Islet precursor cell (in vitro differentiated cells): ENCODE measurements at places on chromosomes 7 and 10.

GRCh38 chr10:60042914-60043313 is 136.6 kb upstream of the CCDC6 start:
- no peak for DNase-seq

DNA sequence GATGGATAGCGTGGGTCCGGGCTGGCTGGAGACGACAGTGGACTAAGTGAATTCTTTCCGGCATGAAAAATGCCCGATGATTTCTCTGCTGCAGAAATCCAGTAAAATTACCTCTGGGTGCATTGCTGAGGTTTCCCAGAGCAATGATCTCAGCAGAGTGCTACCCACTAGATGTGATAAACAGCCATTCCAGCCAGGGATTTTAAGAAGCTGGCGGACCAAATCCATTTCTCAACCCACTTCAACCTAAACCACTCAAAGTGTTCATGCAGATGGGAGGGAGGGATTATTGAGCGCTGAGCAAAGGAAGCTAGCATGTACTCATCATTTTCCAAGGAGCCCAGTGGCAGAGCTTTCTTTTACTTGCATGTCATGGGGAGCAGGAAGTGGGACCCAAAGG is 116.7 kb downstream of the PRKCQ start:
- no peak for DNase-seq

DNA sequence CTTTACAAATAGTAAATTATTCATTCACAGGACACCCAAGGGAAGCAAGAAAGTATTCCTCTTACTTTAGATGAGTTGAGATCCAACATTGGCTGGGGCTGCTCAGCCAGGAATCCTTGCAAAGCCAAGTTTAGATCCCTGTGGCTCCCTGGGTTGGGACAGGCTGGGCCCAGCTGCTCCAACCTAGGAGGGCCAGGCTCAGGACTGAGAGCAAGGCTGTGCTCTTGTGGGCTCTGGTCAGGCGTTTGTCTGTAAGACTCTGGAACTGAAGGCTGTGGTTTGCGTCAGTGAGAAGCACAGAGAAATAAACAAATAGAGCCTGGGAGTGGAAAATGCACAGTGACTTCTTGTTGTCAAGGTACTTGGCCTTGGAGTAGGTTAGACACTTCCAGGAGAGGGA is 53.2 kb upstream of the TMEM273 start:
- DNase-seq: no peak

DNA sequence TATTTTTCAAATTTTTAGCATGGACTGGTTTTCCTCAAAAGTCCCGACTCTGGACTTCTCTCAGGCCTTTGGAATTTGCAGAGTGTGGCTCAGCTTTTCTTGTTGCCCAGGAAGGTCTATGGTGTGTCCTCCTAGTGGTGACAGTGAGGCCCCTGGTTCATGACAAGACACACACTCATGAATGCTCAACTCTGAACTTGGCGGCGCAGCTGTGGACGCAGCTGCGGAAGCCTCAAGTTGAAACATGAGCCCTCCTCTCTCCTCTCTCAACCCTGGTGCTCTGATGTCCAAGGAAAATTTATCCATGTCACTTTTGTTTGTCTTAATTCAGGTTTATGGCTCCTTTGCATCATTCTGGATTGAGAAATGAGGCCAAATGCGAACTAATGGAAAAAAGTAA is 183.9 kb downstream of the HECW1 start:
- DNase-seq: no peak

- DNase-seq: peak; percentile 60
Measured at GRCh38 chr10:35633006-35633980, 8.8 kb downstream of the FZD8 start.

- DNase-seq: peak; percentile 27
Measured at GRCh38 chr7:55484834-55485233, 87.5 kb downstream of the VOPP1 start.

GRCh38 chr7:37504801-37505200 is 56.1 kb upstream of the ELMO1 start:
- DNase-seq: no peak

GRCh38 chr10:25493122-25493893 is 318.5 kb downstream of the GPR158 start:
- DNase-seq: peak; percentile 92

DNA sequence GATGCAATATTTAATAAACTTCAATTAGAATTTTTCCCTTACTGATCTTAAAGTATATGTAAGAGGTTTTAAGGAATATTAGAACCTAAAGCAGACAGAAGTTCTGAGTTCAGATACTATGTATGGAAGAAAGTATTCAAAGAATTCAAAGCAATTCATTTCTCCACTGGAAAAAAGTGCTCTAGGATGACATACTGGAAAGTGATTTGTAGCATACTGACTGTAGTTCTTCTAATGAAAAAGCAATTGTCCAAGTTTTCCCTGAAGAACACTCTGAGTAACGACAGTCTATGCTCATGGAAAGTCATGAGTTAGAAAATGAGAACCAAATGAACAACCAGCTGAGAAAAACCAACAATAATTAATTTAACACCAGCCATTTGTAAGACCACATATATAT is 180.8 kb upstream of the SLC26A5 start:
- DNase-seq: no peak

DNA sequence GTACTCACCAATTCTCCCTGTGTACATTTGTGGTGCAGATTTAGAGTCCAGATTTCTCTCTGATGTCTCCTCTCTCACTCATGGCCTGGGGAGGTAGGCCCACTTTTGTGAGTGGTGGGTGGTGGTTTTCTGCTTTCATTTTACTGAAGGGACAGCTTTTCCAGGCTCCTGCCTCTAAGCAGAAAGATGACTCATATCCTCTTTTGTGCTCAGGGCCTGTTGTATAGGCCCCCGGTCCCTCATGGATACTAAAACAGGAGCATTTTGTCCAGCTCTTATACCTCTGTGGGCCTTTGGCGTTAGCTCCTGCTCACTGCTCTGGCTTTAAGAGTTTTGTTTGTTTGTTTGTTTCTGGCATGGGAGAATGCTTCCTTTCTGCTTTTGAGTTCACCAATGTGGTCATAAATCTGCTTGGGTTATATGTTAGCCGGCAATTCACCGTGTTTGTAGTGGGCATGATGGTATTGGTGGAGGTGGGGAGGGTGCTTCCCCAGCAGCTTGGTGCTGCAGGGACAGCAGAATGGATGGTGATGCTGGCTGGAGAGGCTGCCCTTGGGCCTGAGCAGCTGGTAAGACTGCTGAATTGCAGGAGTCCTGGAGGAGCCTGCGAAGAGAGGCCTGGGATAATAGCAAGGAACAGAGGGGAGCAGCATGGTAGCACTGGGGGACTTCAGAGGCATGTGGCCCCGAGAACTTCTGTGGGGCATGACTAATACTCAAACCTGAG is 468.7 kb downstream of the RPS24 start:
- DNase-seq: peak; percentile 84

DNA sequence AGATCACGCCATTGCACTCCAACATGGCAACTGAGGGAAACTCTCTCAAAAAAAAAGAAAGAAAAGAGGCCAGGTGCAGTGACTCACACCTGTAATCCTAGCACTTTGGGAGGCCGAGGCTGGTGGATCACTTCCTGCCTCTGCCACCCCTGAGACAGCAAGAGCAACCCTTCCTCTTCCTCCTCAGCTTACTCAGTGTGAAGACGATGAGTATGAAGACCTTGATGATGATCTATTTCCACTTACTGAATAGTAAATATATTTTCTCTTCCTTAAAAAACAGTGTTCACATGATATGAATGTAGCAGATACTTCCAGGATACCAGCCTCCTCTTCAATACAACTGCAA is 2.1 kb upstream of the ZKSCAN1 start:
- DNase-seq: no peak

GRCh38 chr10:110044681-110045080 is 36.9 kb downstream of the ADD3 start:
- DNase-seq: no peak

DNA sequence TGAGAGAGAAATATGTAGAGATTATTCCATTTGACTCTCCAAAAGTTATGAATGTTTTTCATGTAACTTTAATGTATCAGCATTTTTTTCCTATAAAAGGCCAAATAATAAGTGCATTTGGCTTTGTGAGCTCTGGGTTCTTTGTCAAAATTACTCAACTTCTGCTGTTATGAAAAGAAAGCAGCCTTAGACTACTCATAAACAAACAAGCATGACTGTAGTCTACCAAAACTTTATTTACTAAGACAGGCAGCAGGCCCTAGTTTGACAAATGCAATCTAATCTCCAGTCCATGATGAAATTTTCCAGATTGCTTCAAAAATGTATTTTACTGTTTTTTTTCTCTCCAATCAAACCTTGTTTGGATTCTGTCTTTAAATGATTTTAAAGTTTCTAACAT is 46.3 kb downstream of the MRPL32 start:
- no peak for DNase-seq

- DNase-seq: peak; percentile 63
Measured at GRCh38 chr7:155644971-155645509, 579 bp downstream of the RBM33 start.

- no peak for DNase-seq
Measured at GRCh38 chr10:71636588-71636987, 83.0 kb downstream of the C10orf105 start.

- no peak for DNase-seq
Measured at GRCh38 chr7:117771756-117772155, 101.5 kb downstream of the CTTNBP2 start.

DNA sequence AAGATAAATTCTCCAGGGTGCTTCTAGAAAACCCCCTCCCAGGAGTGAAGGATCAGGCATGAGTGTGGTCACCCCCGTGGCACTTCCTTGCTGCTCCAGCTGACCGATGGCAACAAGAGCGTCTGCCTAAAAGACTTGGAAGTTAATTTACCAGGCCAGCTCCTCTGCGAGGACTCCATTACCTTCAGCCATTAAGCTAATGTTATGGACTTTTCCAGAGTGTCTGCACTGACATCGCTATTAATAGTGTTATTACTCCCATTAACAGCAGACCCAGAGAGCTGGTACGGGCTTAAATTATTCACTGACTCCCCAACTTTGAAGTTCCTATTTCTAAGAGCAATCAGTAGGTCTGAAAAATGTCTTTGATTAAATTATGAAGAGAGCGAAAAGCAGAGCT is 345.8 kb downstream of the PLXNA4 start:
- no peak for DNase-seq

DNA sequence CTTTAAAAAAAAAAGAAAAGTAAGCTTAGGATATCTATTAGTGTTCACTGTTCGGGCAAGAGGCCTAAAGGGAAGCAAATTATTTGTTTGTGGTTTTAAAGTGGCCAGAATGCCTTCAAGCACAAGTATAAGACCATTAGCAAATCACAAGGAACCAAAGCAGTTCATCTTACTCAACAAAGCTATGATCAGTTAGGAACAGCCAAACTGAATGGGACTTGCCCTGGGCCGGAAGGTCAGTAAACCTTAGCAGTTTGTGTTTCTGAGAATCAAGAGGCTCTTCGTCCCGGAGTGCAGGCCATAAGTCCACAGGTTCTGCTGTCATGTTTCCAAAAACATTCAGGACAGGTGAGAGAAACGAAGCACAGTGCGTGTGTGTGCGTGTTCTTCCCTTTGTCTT is 4.5 kb downstream of the FBXW4 start:
- DNase-seq: peak; percentile 70

DNA sequence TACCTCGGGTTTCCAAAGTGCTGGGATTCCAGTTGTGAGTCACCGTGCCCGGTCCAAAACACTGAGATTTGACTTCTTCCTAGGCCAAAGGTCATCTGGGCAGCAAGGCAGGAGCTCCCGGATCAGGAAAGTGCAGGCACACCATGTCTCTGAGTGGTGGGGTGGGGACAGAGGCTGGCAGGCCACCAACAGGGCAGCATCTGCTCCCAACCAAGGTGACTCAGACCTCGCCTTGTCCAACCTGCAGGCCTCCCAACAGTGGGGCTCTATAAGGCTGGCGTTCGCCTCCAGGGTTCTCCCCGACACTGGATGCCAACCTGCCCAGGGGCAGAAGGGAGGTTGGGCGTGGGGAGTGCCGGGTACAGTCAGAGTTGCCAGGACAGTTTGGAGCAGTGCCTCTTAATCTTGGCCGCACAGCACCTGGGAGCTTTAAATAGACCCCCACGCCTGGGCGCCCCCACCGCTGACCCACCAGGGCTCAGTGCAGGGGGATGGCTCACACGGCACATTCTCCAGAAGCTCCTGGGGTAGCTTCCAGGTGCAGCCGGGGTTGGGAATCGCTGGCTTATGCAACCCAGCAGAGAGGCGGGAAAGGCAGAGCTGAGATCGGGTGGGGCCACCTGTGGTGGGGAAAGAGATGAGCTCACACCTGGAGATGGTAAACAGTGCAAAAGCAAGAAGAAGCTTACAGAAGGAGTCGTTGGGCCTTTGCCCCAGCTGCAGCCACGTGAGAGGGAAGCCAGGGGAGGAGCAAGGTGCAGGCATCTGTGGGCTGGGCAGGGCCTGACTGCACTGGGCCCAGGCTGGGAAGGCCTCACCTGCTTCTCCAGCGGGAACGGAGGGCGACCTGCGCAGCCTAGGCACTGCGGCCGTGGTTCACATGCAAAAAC is 10.9 kb downstream of the CALML5 start:
- no peak for DNase-seq

DNA sequence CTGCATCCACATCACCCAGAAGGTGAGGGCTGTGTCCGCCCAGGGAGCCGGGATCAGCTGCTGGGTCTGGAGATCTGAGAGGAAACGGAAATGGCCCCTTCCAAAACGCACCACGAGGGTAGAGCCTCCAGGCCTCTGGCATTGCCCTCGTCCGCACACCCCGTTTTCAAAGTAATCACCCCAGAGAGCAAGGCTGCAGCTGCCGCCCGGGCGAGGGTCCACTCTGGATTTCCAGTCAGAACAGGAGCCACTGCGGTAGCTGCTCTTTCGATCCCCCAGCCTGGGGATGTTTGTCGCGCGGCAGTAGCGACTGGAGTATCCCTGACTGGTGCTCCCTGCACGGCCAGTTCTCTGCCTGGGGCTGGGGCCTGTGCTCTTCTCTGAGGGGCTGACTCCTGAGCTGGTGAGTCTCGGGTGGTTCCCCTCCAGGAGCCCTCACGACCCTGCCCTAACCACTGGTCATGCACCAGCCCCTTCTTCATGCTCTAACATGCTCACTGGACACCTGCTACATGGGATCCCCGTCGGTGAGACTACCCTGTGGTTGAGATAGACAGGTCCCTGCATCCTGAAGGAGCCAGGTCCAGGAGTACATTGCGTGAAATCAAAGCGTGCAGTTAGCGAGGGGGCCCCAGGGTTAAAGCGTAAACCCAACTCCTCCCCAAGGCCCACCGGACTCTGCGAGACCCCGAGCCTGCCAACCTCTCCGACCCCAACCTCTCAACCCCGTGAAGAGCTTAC is 99.2 kb downstream of the FOXL3 start:
- DNase-seq: peak; percentile 33

DNA sequence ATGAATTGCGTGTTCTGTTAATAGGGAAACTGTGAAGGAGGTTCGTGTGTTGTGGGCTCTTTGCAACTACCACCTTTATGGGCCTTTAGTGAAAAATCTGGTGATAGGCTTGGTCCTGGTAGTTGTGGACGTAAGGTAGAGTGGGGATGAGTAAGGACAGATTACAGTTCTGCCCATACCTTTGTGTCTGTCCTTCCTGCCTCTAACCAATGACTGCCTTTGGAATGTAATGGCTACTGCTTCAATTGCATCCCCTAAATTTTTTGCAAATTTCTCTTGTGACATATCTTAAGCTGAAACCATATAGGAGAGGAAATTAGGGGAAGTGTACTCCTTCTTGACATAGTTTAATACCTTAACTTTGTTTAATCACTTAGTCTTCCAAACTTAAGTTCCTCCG is 82.3 kb downstream of the ADK start:
- no peak for DNase-seq
